Calu3 (cell line): ENCODE measurements at places on chromosomes 7 and 10.

GRCh38 chr10:17548770-17549169 is 68.4 kb downstream of the HACD1 start:
- DNase-seq, result no peak

DNA sequence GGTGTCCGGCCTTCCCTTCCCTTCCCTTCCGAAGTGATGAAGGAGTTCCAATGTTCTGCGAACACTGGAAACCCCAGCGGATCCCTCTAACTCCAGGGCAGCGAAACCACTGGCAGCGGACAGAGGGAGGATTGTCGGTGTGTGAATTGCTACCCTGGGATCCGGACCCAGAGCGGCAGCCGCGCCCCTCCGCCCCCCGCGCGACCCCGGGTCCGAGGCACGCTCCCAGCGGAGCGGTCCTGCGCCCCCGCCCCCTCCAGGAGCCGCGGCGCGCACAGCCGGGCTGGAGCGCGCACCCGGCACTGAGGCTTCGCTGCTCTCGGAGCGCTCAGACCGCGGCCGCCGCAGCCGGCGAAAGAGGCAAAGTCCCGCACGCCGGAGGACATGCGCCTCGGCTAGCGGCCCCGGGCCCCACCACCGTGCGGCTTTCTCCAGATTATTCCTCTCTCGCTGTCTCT is at the start of gene PTPRZ1:
TSS of gene PTPRZ1 (plus strand) at position 331 of the 458 bp plus-strand sequence. CDS start 339 bp downstream, outside the sequence.
- peak; percentile 49 for DNase-seq

DNA sequence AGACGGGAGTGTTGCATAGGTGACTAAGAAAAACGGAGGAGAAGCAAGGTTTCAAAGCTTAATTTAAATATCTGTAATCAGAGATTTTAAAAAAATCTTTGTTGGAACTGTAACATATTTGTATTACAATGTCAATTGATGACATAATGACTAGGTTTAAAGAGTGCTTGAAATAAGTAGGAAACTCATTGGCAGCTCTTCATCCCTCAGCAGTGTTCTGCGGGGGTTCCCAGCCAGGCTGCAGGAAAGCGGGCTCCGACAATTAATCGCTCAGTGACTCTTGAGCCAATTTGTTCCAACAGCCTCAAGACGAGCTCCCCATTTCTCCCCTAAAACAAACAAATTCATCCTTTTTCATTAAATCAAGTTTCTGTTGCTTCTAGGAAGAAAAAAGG is 22.6 kb downstream of the CPXM2 start:
- no peak for DNase-seq

DNA sequence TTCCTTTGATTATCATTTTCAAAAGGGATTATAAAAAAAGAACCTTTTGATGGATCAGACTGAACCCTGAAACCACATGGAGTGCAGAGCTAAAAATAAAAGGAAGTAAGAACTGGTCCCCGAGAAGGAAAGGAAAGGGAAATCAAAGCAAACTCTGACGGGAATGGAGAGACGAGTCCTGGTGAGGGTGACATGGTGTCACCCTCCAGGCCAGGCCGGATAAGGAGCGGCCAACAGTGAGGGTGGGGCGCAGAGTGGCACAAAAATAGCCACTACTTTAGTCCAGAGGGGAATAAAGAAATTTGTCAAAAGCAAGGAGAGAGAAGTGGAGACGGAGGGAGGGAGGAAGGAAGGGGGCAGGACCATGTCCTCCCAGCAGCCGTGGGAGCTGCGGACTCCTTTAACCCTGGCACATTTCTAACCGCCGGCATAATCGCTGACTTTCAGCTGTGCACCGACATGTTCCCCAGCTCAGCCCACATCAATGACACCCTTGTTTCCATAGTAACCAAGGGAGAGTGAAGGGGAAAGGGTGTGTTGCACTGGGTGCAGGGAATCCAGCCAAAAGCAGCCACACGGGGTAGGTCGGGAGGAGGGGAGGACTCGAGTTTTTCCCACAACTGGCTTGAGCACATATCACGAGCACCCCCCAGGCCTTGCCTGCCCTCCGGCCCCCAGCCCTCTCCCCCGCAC is 29.7 kb downstream of the TRIM8 start:
- DNase-seq, result no peak

- DNase-seq, result no peak
These were observed 2.9 kb upstream of the TRIM8 start for GRCh38 chr10:102641402-102641801.

- no peak for DNase-seq
These were observed 53.3 kb upstream of the PPIF start for GRCh38 chr10:79293841-79294581.

DNA sequence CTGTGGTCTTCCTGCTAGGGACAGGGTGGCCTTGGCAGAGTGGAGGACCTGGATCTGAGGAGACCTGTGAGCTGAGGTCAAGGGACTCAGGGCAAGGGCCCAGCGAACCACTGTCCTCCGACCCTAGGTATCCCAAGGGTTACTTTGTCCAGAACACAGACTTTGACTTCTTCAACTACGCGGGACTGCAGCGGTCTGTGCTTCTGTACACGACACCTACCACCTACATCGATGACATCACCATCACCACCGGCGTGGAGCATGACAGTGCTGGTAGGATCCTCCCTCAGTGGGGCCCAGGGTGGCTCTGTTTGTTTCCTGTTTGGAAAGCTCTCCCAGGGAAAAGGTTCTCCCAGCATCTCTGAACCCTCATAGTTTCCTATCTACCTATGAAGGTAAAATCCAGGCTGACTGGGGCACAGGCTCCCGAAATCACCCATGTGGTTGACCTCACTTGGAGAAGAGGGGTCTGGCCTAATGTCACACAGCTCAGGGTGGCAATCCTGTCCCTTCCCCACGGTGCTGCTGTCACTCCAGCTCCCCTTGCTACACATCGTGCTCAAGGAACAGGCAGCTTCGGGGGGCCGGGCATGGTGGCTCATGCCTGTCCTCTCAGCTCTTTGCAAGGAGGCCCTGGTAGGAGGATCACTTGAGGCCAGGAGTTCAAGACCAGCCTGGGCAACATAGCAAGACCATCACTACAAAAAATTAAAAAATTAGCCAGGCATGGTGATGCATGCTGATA is 57.6 kb downstream of the ZNF727 start:
- DNase-seq, result no peak

DNA sequence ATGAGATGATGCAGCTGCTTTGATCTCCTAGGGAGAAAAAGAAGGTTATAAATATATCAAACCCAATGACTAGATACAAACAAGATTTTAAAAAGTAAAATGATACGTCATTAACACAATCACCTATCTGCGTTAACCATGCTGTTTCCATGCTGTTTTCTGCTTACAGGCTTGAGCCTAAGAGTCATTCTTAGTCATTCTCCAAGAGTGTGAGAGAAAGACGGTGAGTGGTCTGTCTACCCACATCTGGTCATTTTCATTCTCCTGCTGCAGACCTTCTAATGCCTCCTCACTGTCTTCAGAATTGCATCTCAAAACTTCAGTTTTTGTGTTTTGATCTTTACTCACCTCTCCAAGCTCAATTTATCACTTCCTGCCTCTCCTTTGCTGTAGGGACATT is 98.0 kb upstream of the ELMO1 start:
- DNase-seq, result no peak

DNA sequence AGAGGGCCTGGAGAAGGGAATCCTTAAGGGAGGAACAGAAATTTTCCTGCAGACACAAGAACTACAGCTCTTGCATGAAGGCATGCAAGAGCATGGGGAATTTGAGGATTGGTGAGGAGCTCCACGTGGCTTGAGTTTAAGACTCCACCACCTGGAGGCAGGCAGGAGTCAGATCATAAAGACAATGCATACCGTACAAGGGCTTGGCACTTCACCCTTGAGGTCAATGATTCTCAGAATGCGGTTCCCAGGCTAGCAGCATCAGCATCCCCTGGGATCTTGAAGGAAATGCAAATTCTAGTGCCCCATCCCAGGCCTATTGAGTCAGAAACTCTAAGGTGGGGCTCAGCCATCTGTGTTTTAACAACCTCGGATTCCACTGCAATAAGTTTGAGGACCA is 143.8 kb downstream of the C7orf25 start:
- DNase-seq, result no peak

DNA sequence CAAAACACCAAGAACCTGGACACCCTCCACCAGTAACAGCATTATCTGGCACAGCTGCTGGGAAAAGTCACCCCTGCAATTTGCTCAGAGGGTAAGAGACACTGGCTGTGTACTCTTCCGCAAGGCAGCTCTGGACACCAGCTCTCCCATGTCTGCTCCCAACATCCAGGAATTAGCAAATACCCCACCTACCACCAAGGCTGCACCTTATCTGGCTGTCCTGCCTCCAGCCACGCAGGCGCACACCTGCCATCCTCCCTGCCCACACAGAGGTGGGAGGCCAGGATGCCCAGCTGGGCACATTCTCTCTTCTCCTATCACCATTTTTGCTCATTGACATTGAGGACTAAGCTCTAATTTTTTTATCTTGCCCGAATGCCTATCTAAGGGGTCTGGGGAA is 20.3 kb upstream of the BNIP3 start:
- DNase-seq, result no peak

GRCh38 chr7:20576166-20576660 is 39.3 kb upstream of the ABCB5 start:
- no peak for DNase-seq

DNA sequence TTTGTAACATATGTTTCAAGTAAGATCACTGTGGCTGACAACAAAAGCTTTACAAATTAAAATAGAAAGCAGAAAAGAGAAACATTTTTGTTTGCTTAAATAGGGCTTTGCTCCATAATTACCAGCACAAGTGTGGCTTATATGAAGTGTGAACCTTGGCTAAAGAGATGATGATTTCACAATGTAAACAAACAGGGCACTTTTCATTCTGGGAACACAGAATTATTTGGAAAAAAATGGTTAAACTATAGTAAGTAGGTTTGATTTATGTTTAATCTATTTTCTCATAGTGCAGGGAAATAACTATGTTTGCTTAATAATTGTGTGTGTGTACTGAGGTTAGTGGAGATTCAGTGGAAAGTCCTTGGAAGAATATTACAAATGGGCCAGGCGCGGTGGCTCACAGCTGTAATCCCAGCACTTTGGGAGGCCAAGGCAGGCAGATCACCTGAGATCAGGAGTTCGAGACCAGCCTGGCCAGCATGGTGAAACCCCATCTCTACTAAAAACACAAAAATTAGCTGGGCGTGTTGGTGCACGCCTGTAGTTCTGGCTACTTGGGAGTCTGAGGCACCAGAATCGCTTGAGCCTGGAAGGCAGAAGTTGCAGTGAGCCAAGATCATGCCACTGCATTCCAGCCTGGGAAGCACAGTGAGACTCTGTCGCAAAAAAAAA is 19.1 kb upstream of the OTUD1 start:
- no peak for DNase-seq

GRCh38 chr7:76233538-76234281 is 32.0 kb downstream of the SRRM3 start:
- no peak for DNase-seq

- DNase-seq, result no peak
These were observed 24.2 kb upstream of the FAM20C start for GRCh38 chr7:167976-168791.

DNA sequence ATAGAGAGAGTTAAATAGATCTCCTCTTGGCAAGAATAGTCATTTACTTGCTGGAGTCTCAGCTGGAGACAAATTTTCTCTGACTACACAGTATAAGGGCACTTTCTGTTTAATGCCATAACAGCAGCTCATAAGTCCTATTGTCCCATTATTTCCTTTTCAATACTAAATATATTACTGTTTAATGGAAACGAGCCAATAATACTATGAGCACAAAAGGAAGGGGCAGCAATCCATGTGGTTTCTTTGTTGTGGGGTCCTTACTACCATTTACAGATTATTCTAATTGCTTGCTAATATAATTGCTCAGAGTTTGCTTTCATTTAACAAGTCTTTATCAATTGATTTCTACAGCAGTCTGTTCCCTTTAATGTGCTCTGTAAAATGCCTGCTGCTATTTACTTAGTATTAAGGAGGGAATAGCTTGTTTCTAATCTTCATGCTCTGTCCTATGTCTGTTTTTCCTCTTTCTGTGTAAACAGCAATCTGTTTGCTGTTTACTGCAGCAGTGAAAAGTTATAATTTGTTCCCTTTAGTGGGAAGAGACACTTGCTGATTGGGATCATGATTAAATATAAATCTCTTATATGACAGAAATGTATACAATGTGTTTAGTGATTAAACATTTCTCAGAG is 296.2 kb upstream of the SMIM30 start:
- no peak for DNase-seq

- peak; percentile 29 for DNase-seq
These were observed 49.5 kb upstream of the ZPBP start for GRCh38 chr7:50142425-50143017.

GRCh38 chr7:37505750-37506353 is 57.2 kb upstream of the ELMO1 start:
- DNase-seq, result no peak

- DNase-seq, result no peak
These were observed 365.8 kb downstream of the BBS9 start for GRCh38 chr7:33495207-33495606.

GRCh38 chr10:95394161-95394880 is 103.5 kb upstream of the PDLIM1 start:
- DNase-seq, result peak; percentile 56

DNA sequence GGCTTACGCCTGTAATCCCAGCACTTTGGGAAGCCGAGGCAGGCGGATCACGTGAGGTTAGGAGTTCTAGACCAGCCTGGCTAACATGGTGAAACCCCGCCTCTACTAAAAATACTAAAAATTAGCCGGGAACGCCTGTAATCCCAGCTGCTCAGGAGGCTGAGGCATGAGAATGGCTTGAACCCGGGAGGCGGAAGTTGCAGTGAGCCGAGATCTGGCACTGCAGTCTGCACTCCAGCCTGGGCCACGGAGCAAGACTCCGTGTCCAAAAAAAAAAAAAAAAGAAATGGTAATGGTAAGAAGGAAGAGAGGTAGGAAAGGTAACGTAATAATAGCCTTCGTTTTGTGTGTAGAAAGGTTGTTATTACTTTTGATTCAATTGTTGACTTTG is 1.2 kb downstream of the HSPA14 start:
- DNase-seq, result peak; percentile 14

- no peak for DNase-seq
These were observed 131.1 kb downstream of the CNNM2 start for GRCh38 chr10:103049237-103049636.

DNA sequence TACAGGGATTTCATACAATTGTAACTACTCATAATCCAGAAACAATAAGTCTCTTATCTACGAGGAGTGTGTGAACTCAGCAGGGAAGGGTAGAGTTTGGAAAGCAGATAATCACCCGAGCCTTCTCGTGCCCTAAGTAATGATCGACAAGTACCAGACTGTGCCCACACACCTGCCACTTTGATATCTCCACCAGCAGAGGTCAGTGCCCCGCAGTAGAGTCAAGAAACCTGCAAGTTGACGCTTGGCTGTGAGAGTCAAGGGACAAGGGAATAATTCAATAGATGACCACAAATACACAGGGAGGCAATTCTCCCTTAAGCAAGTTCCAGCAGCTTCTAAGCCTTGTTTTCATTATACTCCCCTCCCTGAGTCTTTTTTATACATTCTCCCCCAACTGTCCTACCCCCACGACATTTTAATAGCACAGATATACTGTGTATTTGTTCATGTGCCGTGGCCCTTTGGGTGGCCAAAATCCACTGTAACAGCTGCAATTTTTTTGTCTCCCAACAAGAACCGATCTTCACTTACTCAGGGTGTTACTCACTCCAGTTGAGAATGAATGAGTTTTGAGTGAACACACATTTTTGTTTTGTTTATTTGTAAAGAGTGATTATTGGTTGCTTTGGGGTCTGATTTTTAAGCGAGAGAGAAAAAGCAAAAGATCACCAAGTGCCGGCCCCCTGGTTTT is 106.9 kb upstream of the RHEB start:
- peak; percentile 69 for DNase-seq
